ENCODE measurements at places on chromosomes 2 and 18. TPM values are rescaled to one million over a fixed set of nuclear protein-coding genes. Genes with fewer than 3 reads are reported as not detected.

The DPP4 gene
- 1.8 TPM for total RNA-seq

The CSRNP3 gene
- total RNA-seq: not detected

The C2orf15 gene
- total RNA-seq: 1.9 TPM

The DNER gene
- not detected for total RNA-seq

The CRACDL gene
- 0.11 TPM for total RNA-seq

The DCDC2C gene
- total RNA-seq: not detected

The COL6A3 gene
- total RNA-seq: 0.29 TPM

The ITPRIPL1 gene
- 28.7 TPM for total RNA-seq

The NPHP1 gene
- 0.30 TPM for total RNA-seq

The EGR4 gene
- total RNA-seq: 0.28 TPM

The GPR45 gene
- not detected for total RNA-seq

Measured in natural killer cell (primary cell).